ENCODE measurements at places on chromosomes 4 and X. TPM values are rescaled to one million over a fixed set of nuclear protein-coding genes. Genes with fewer than 3 reads are reported as not detected.

DNA sequence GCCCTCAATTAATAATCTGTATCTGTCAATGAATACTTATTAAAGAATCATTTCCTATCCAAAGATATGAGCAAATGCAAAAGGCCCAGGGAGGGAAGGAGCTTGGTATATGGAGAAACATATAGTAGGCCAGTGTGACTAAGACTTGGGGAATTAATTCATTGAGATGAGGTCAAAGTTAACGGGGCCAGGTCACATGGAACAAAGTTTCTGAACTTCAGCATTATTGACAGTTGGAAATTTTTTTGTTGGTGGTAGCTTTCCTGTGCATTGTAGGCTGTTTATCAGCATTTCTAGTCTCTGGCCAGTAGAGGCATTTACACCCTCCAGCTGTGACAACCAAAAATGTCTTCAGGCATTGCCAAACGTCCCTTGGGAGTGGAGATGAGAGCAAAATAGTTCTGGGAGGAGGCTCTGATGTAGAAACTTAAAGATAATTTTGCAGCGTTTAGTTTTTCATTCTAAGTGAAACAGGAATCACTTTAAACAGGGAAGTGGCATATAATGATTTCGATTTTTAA, 202.0 kb downstream of the SLC4A4 start:
- no peak for DNase-seq

- DNase-seq = no peak
Observed at GRCh38 chr4:88738180-88738579, 40.6 kb upstream of the NAP1L5 start.

DNA sequence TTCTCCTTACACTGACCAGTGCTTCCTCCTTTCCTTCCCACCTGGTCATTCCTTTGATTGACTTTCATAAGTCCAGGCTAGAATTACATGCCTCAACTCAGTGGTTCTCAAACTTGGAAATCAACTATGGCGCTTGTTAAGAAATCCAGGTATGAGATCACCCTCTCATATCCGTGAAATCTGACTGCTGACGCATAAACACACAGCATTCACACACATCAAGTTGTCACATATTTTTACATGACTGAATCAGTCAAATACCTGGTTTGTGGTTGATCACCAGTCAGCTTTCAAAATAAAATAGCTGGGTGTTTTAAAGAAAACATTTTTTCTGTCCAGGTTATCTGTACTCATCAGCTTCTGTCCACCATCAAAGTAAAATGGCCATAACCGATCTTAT, 433.5 kb downstream of the AFF2 start:
- DNase-seq = no peak

DNA sequence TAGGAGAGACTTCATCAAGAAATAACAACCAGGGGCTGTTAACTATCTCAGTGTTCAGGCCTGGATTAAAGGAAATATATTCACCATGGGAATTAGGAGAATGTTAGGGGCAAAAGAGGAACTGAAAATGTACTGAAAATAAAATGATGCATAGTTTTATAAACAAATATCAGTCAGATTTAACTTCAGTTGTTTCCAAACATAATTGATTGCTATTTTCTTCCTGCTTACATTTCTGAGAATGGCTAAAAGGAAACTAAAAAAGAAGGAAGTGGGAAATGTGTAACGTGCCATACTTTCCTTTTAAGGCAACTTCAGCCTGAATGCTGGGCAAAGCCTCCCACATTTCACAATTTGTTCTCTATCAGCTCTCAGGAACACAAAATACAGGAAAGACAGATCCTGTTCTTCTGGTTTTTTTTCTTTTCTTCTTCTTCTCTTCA, 178.1 kb downstream of the MAML3 start:
- DNase-seq = peak; percentile 4

DNA sequence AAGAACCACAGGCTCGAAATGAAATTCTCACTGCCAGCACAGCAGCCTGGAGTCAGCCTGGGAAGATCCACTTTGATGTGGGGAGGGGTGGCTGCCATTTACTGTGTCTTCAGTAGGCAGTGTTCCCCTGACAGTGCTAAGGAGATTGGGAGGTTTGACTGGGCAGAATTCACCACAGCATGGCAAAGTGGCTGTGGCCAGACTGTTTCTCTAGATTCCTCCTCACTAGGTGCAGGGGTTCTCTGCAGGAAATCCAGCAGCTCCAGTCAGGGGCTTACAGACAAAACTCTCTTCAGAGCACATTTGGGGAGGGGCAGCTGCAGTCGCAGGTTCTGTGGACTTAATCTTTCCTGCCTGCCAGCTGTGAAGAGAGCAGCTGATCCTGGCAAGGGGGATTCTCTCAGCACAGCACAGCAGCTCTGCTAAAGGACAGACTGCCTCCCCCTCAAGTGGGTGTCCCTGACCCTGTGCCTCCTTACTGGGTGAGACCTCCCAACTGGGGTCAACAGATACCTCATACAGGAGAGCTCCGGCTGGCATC, 1174.0 kb downstream of the RAPGEF2 start:
- no peak for DNase-seq

DNA sequence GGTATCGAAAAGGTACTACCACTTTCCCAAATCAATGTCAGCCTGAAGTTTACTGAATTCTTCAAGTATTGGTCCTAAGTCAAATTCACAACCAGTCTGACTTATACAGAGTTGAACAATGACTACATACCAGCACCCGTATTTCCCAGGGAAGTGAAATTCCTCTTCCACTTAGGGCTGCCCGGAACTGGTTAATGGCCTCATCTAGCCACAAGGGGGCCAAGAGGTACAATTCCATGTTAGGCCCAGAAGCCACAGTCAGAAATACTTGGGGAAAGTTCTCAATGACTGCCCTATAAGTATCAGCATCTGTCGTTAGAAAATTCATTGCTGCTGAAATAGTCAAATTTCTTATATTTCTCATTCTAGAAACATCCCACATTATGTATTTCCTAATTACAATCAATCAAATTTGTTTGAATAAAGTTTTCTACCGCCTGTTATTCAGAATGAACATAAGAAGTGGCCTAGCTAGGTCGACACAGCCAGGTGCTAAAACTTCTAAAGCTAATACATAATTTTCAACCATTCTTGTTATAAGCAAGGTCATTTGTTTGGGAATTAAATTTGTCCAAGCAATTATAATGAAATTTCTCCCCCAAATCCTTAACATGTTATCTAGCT, 5.6 kb upstream of the PCDH7 start:
- DNase-seq = peak; percentile 4

DNA sequence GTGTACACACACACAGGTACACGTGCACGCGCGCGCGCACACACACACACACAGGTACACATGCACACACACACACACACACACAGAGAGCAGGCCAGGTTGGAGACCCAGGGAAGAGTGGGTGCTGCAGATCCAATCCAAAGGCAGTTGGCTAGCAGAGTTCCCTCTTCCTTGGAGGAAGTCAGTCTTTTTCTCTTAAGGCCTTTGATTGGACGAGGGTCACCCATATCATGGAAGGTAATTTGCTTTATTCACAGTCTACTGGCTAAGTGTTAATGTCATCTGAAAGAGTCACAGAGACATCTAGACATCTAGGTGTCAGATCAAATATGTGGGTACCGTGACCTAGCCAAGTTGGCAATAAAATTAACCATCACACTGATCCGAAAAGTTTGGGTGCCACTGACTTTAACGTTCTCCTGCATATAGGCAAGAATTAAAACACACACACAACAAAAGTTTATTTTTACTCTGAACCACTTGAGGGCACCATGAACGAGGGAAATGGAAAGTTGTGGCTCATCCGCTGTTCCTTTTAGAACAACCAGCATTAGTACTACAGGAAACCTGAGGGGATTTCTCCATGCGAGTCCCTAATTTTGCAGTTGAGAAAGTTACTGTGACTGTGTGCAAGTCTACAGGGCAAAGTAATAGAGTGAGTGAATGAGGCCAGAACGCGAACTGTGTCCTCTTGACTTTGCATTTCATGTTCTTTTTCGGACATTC, 66.0 kb upstream of the STOX2 start:
- peak; percentile 3 for DNase-seq

DNA sequence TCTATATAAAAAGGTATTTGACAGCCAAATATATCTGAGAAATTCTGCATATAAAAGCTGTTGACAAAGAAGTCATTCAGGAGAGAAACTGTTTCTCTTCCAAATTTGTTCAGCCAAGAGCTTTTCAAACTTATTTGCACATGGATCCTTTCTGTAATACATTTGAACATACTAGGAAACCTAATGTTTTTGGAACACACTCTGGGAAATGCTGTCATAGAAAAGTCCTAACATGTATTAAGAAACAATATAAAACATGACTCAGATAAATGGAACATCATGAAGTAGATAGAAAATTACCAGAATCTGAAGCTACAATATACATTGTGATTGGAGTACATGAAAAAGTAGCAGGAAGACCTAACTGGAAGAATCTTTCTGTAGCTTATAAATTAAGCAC, 781.5 kb upstream of the EPHA5 start:
- DNase-seq = no peak

Gene GSPT2
- 10.1 TPM for total RNA-seq

Gene TRO
- total RNA-seq = not detected

Gene SERPINA7
- not detected for total RNA-seq

Measured in OCI-LY7 (cell line).